ENCODE measurements at places on chromosomes 5 and 9.

DNA sequence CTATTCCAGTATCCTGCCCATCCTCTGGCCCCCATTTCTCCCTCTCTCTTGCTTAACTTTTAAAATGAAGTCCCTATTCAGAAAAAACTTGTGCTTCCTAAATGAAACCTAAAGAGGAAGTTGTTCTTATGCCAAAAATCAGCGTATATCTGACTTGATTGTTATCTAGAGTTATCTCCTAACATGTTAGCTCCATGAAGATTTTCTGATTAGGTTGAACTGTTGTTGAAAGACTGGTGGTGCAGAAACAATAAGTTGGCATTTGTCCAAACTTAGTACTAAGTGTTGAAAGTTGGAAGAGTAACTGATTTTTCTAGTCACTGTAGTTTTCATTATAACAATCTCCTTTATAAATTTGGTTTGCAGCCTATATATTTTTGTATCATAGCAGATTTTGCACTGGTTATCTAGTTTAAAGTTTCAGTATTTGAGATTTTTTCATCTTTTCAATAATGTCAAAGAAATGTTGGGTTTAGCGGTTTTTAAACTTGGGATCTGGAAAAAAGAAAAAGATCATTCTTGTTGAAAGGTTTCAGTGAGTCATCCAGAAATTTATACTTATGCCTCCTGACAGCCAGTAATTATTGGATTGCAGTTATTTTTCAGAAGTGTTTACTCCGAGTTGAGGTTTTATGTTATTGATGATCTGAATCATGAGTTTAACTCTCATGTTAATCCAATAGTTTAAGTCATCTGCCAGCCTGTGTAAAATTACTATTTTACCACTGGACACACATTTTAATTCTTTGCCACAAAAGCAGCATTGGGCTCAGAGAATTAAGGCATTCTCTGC lies 60.6 kb downstream of the PAM start:
- no peak for DNase-seq

GRCh38 chr9:3241290-3241689 lies 284.5 kb downstream of the RFX3 start:
- no peak for DNase-seq

DNA sequence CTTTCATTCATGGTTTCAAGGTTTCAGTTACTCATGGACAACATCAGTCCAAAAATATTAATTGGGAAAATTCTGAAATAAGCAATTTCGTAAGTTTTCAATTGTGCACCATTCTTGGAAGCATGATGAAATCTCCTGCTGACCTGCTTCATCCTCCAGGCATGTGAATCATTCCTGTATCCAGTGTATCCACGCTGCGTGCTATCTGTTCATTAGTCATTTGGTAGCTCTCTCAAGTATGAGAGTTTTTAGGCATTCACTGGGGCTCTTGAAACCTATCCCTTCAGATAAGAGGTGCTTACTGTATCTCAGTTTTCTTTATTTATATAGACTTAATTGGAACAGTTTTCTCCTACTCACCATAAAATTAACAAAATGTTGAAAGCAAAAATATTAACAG lies 293.0 kb downstream of the CDH12 start:
- no peak for DNase-seq

DNA sequence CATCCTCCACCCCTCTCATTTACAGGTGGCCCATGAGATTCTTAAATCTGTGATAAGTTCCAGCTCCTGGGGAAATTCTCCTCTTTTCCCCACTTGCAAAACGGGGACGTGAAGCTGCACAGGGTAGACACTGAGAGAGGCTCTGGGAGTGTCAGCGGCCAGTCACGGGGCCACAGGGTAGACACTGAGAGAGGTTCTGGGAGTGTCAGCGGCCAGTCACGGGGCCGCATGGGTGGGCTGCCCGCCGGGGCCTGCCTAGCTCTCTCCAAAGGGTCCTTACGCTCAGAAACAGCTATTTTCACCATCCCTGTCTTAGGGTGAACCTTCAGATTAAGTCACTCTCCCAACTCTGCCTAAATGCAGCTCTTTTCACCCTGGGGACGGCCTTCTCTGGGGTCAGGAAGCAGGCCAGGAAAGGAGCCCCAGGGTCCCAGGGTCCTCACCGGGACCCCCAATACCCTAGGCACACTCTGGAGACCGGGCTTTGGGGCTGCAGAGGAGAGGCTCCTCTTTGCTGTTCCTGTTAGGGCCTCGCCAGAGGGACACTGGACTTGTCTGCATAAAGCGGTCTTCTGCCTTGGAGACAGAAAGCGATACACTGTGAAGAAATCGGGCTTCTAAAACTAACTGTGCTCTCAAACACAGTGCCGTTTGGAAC lies 1.5 kb downstream of the FAM78A start:
- no peak for DNase-seq

DNA sequence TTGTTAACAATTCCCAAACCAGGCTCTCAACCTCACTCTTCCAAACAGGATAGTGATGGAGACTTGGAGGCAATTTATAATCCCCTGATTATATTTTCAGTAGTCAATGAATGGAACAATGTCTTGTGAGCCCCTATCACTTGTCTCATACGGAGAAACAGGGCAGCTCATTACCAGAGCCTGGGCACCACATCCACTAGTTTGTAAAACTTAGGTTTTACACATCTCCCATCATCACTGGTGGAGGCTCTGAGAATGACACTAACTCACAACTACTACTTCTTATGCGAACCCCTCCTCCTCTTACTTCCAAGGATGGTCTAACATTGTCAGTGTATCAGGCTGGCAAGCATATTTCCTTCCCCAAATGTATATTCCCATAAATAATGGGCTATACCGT lies 253.7 kb downstream of the EPB41L4A start:
- no peak for DNase-seq

DNA sequence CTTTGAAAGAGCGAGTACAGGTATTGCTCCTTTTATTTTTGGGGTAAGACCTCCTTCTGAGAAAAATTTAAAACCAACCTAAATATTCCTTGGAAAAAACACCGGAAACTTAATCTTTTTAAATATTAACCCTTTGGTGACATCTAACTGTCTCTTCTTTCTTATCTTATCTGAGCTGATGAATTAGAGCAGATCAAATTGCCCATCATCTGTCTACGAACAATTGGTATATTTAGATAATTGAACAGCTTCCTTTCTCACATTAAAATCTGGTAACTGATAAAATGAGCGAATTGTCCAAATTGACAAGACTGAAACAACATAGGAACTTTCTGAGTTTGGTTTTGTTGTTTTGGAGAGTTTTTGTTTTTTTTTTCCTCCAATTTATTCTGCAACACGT lies 2.0 kb downstream of the ISL1 start:
- peak; percentile 33 for DNase-seq
